ENCODE measurements at places on chromosomes 4 and X.
A peak's percentile ranks its signal among the peaks of the same experiment; 100 is the strongest.

- no peak for DNase-seq
Measured at GRCh38 chrX:128582036-128582435, 529.8 kb upstream of the ACTRT1 start.

DNA sequence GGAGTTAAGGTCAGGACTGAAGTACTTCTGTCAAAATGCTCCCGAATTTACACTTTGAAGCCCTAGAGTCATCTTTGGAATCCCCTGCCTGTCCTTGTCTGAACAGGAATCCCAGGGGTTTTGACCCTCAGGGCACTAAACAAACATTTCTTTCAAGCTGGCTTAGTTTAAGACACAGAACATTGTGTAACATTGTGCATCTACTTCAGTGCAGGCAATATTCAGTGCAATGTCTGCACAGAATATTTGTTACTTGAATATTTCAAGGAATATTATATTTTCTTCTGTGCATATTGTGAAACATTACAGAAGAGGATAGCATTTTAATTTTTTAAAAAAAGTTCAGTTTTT is 763.4 kb downstream of the PCDH18 start:
- DNase-seq, result no peak

DNA sequence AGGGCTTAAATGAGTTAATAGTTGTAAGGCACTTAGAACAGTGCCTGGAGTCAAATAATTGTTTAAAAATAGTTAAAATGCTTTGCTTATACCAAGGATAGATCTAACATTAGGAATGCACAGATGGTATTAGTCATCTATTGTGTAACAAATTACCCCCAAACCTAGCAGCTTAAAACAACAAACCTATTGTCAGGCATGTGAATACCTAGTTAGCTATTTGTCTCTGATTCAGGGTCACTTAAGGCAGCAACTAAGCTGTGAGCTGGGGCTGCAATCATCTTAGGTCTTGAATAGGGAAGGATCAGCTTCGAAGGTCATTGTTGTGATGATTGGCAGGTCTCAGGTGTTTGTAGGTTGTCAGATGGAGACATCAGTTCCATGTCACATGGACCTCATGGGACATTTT is 42.4 kb upstream of the AGA start:
- no peak for DNase-seq

GRCh38 chr4:36618102-36618501 is 336.7 kb downstream of the DTHD1 start:
- DNase-seq, result no peak

- no peak for DNase-seq
Measured at GRCh38 chr4:77201857-77202256, 44.9 kb downstream of the CCNG2 start.

DNA sequence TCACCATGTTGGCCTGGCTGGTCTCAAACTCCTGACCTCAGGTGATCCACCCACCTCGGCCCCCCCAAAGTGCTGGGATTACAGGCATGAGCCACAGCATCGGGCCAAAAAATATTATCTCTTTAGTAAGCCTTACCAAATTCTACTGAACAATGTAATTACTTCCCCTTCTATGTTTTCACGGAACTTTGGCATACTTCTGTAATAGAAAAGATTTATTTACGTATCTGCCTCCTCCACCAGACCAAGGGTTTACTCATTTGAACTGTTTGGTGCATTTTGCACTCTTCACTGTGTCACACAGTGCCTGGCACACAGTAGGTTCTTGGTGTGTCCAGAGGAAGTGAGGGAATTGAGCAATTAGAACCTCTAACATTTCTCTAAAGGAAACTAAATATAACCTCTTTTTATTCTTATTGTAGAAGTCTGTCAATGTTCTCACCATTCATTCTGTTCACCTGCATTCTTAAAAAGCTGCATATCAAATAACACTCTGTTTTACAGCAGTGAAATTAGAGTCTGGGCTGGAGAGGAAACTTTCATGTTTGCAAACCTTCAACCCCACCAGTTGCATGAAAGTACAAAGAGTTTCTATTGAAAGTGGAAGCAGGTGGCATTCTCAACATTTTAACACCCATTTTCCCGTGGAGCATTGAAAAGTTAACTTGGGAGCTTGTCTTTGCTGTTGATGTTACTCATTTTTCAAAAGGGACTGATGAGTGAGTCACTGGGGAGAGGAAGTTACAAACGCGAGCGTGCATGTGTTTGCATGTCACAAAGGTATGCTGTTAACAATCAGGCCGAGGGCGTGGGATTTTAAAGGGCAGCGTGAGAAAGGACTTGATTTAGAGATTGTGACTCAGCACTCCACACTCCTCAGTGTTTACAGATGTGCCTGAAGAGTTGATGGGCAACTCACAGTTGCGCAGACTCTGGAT is 314.1 kb downstream of the STK32B start:
- no peak for DNase-seq

DNA sequence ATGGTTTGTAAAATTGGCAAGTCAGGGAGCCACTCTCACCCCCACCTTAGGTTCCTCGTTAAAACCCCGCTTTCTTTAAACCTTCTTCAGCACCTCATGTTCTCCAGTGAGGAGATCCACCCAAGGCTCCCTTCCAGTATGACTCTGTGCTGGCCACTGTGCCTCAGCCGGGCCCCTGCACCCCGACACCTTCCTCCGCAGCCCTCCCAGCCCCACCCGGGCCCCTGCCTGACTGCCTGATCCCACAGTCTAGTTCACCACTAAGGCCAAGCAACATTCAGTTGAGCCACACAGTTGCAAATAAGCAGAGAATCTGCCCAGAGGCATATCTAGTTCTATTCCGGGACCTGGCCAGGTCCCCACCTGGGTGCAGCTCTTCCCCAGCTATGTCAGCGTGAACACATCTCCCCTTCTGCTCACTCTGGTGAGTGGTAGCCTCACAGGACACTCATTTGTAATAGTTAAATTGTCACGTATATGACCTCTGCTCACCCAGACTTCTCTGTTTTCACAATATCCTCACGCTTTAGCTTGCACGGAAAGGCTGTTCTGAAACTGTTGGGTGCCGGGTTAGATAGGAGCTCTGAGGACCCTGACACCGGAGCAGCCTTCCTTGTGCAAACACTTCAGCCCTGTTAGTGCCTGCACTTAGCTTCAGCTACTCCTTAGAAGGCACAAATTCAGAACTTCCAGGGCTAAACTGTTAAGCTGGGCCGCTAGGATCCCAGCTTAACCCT is 146.8 kb downstream of the DCTD start:
- DNase-seq, result no peak

GRCh38 chr4:1191621-1192020 is 19.2 kb upstream of the SPON2 start:
- DNase-seq, result no peak

- no peak for DNase-seq
Measured at GRCh38 chr4:147777456-147778091, 45.7 kb downstream of the ARHGAP10 start.

- DNase-seq, result no peak
Measured at GRCh38 chr4:64559571-64559970, 150.3 kb upstream of the TECRL start.

DNA sequence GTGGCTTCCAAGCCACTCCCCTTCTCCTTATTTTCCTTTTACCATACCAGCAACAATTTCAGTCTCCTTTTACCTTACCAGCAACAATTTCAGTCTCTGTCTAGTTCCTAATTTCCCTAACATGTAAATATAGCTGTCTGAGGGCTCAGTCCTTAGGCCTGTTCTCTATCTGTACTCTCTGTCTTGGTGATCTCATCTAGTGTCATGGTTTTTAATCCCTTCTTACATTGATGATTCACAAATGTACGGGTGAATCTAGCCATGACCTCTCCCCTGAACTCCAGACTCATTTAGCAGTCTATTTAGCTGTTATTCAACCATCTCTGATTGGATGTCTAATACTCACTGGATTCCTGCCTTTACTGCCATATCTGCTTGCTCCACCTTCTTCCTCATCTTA is 7.2 kb downstream of the IL15 start:
- no peak for DNase-seq

GRCh38 chr4:72677886-72678285 is 108.9 kb upstream of the ADAMTS3 start:
- no peak for DNase-seq

DNA sequence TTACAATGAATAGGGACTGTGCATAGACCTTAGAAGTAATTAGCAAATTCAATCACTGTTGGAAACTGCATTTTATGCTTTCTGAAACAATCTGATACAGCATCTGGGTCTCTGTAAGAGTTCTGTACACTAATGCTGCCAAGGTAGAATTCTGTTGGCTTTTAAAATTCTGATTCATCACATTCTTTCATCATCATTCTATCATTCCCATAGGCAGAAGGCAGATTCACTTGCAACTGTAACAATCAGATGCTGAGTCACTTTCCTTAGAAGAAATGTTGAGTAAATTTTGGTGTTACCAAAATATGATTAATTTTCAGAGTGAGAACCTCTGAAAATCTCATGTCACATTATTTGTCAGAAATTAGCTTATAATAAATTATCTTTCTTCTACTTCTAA is 267.2 kb downstream of the MAPK10 start:
- DNase-seq, result no peak

DNA sequence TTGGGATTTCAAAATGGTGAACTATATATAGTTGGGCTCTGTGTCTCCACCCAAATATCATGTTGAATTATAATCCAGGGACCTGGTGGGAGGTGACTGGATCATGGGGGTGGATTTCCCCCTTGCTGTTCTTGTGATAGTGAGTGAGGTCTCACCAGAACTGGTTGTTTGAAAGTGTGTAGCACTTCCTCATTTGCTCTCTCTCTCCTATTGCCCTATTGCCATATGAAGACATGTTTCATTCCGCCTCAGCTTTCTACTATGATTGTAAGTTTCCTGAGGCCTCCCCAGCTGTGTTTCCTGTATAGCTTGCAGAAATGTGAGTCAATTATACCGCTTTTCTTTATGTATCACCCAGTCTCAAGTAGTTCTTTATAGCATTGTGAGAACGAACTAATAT is 545.6 kb downstream of the TRAM1L1 start:
- no peak for DNase-seq

GRCh38 chrX:136528645-136529315 is 3.2 kb upstream of the VGLL1 start:
- no peak for DNase-seq

DNA sequence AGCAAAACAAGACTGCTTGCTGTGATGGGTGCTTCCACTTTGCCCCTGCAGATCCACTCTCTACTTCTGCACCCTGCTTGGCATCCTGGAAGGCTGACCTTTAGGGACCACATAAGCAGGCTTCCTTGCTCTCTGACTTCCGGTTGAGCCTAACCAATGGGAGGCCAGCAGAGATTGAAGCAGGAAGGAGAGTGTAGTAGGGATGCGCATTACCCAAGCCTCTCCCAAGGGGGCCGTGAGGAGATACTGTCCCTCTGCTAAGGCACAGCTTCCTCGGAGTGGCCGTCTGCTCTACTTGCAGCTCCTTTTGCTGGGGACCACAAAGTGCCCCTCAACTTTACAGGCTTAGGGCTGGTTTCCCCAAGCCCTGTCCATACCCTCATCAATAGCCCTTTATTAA is 624.3 kb upstream of the TENM3 start:
- DNase-seq, result no peak

DNA sequence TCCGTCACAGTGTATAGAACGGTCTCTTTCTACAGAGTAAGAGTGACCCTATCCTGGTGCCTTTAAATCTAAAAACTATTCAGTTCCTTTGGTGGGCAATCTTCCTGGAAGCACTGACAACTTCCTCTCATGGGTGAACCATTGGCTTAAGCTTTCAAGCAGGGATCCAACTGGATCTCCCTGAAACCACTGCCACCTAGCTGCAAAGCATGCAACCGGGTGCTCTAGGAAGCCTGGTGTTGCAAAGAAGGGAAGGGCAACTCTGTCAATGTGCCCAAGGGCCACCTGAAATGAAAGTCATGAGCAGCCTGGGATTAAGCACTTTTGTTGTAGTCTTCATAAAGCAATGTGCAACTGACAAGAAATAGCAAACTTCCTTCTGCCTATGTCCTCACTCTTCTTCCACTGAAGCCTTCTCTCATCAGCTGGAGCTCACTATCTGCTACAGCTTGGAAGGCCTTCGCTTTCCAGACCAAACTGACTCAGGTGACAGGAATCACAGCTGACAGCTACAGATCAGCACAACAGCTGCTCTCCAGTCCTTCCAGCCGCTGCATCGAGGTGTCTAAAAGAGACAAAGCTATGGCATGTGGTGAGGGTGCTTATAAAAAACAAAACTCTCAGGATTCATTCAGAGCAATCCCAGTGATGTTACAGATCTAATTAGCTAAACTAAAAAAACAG is 46.1 kb downstream of the SETD7 start:
- peak; percentile 52 for DNase-seq

- no peak for DNase-seq
Measured at GRCh38 chr4:57077550-57078343, 32.4 kb downstream of the IGFBP7 start.

- DNase-seq, result no peak
Measured at GRCh38 chr4:29375716-29376115, 1344.5 kb upstream of the PCDH7 start.

DNA sequence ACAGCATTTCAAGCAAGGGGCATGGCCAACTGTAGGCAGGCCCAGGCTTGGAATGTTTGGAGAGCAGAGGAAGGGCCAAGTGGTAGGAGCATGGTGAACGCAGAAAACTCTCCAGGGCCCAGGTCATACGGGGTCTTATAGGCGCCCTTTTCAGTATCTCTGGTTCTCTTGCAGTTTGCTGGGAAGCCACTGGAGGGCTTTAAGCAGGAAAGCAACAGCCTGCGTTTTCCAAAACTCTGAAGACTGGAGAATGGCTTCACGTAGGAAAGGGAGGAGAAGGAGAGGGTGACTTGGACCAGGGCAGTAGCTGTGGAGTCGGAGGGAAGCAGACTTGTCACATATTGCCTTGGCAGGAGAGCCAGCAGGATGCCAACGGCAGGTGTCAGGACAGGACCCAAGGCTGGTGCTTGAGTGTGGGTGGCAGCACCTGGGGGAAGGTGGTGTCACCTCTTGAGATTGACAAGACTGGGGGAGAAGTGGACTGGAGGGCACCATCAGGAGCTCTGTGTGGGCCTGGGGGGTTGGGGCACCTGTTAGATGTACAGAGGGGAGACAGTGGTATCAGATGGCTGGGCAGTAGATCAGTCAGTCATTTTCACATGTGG is 21.9 kb downstream of the TKTL1 start:
- peak; percentile 66 for DNase-seq

DNA sequence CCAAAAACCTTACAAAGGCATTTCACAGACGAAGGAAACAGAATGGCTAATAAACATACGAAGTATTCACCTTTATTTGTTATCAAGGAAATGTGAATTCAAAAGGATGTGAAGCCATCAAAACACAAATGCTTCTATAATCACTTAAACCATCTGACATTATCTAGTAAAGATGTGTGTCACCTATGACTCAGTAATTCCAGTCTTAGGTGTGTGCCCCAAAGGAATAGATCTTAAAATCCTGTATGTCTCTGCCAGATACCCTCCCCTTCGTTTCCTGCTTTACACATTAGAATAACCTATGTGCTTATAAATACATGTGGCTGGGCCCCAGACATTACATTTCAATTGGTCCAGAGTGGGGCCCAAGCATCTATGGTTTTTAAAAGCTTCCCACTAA is 41.8 kb upstream of the CEP135 start:
- no peak for DNase-seq

DNA sequence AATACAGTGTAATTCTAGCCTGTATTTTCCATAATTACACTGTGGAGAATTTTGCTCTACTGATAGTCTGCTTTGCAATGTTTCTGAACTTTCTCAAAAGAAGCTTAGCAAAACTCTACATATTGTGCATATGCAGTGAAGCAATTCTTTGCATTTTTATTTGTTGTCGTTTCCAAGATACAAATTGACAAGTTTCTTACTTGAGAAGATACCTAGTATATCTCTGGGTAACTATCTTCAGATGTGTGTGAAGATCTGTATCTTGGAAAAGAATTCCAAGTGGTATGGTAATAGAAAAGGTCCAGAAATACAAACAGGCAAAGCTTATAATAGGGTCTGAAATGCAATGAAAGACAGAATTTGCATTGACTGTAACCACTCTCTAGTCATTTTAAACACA is 1119.8 kb upstream of the INTU start:
- DNase-seq, result no peak

GRCh38 chrX:127552571-127552970 is 499.6 kb downstream of the ACTRT1 start:
- DNase-seq, result no peak

Measured in NCI-H526 (cell line).